Germinal center (tissue), 1 donor: ENCODE measurements at places on chromosomes 5 and 9.

- DNase-seq, result no peak
Observed at GRCh38 chr9:131029574-131029952, 20.6 kb downstream of the LAMC3 start.

GRCh38 chr5:145739843-145740242 lies 95.3 kb downstream of the PRELID2 start:
- no peak for DNase-seq

DNA sequence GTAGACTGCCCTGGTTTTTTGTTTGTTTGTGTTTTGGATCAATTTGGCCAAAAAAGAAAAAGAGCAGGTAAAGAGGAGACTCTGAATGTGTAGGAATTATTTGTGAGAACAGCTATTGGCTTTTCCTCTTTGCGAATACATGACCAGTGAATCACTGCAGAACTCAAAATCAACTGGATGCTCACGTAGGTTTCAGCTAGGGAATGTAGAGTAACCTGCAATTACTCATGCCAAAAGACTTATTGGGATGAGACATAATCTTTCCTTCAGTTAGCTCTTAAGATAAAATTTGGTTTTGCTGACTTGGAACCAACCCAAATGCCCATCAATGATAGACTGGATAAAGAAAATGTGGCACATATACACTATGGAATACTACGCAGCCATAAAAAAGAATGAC lies 348.0 kb downstream of the NPR3 start:
- no peak for DNase-seq

DNA sequence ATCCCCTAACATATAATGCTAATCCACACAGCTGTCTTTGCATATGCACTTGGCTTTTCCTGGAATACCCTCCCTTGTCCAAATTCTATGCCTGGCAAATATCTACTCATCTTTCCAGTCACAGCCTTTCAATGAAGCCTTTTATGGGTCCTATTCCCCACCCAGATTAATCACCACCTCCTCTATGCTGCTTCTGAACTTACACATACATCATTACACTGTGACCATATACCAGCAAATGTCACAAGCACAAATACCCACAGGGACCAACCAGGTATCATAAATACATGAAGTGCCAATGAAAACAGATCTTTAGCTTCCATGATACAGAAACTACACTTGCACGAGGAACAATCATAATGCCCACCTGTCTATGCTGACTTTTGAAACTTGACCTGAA lies 22.3 kb downstream of the LPAR1 start:
- DNase-seq, result no peak

DNA sequence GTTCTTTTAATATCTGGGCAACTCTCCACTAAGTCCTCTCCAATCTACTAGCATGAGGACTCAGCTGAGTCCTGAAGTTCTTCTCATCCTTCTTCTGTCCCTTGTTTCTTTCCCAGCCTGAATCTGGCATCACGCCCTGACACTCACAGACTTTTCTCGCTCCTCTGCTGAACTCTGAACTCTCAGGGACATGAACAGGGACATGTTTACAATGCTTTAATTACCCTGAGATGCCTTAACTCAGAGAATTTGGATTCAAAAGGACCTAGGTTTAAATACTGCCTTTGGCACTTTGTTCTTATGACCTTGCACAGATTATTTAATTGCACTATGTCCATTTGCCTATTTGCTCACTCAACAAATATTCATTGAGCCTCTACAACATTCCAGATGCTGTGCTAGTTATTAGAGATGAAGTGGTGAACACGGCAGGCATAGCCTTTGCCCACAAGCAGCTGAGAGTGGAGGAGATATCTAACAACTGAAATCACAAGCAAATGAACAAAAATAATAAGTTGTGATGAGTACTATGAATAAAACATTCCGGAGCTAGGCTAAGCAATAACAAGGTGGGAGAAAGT lies 106.0 kb downstream of the ADRB2 start:
- no peak for DNase-seq

DNA sequence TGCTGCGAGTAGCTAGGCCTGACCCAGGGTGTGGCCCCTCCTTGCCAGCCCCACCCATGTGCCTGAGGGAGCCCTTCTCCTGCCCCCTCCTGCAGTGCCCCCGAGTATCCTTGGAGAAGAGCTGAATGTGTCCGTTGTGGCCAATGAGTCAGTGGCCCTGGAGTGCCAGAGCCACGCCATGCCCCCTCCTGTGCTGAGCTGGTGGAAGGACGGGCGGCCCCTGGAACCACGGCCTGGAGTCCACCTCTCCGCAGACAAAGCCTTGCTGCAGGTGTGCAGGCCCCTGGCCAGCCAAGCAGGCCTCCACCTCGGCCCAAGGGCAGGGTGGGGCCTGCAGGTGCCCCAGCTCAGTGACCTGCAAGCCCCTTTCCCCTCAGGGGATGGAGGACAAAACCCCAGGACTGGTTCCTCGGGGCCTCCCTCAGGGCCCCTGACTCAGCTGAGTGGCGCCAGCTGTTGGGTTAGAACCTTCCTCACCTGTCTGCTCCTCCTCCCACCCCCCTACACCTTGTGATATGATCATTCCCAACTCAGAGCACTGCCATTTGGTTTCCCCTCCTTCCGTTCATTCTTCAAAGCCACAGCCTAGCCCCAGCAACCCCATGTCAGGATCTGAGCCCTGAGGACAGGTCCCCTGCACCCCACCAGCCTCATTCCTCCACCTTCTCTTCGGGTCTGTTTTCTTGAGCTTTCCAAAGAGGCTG lies 80.0 kb upstream of the ASS1 start:
- DNase-seq, result no peak

GRCh38 chr9:33921967-33922895 lies 105.3 kb downstream of the UBE2R2 start:
- DNase-seq, result peak; percentile 55

- DNase-seq, result no peak
Observed at GRCh38 chr5:73764996-73765395, 139.0 kb downstream of the ARHGEF28 start.

GRCh38 chr9:127896395-127897192 lies 2.8 kb downstream of the ST6GALNAC6 start:
- DNase-seq, result no peak

GRCh38 chr5:173103411-173103810 lies 40.9 kb upstream of the BNIP1 start:
- DNase-seq, result no peak

GRCh38 chr5:172175263-172175719 lies 12.7 kb downstream of the STK10 start:
- DNase-seq, result peak; percentile 87

GRCh38 chr9:126471084-126471624 lies 142.6 kb upstream of the LMX1B start:
- DNase-seq, result peak; percentile 21

GRCh38 chr5:76224898-76225297 lies 141.7 kb downstream of the SV2C start:
- no peak for DNase-seq

GRCh38 chr5:173391031-173391430 lies 62.8 kb upstream of the STC2 start:
- DNase-seq, result no peak

DNA sequence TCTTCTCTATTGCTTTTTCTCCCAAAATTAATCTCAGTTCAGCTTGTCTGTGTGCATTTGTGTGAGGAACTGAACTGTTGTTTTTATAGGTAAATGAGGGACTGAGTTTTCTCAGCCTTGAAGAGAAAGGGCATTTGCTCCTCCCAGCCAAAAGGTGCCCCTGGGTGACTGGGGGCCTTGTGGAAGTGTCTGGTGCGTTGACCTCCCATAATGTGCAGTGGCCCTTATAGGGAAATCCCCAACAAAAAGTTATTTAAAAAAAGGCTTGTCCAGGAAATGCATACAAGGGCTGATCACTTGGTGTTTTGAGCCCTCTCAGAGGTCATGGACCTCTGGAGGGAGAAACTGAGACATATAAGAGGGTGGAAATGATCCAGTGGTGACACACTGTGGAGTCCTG lies 239.7 kb upstream of the KLF9 start:
- DNase-seq, result no peak

- DNase-seq, result no peak
Observed at GRCh38 chr5:37771731-37772130, 68.1 kb downstream of the GDNF start.

- no peak for DNase-seq
Observed at GRCh38 chr5:147887930-147888329, 9.4 kb downstream of the SCGB3A2 start.

GRCh38 chr5:124803617-124804323 lies 57.3 kb upstream of the ZNF608 start:
- no peak for DNase-seq

- no peak for DNase-seq
Observed at GRCh38 chr5:2013301-2014057, 130.8 kb upstream of the IRX4 start.

- DNase-seq, result no peak
Observed at GRCh38 chr5:43780586-43780985, 177.6 kb downstream of the NNT start.
